GM06990 (cell line): ENCODE measurements at places on chromosomes 2 and 18.

DNA sequence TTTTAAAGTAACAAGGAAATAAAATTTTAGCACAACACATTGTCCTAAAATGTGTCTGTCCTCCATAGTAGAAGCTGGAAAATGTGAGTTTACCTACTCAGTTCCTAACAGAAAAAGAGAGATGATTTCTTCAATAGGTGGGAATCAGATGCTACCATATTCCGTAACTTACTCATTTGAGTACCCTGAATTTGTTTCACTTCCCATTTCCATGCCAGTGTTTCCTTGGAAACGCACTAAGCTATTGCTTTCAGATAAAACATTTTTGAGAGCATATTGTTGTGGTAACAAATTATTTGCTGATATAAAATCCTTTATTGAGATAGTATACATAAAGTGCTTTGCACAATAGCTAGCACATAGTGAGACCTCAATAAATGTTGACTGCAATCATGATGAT lies 137.5 kb upstream of the BARD1 start:
- DNase-seq = no peak

GRCh38 chr18:73381699-73382036 lies 513.9 kb upstream of the NETO1 start:
- DNase-seq = no peak

DNA sequence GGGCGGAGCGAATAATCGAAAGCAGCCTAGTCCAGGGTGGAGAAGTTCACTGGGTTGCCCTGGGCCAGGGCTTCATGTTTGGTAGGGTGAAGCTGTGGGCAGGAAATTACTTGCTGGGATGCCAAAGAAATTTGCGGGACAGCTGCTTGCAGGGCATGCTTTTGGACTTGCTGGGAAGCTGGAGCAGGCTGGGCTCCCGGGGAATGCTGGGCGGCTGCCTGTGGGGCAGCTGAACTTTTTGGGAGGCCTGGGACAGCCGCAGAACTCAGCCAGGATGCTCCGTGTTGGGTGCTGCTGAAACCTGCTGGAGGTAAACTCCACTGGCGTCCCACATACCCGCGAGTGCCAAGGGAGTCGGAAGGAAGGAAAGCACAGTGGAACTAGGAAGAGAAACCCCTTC lies 31.9 kb downstream of the ASB1 start:
- DNase-seq = no peak

DNA sequence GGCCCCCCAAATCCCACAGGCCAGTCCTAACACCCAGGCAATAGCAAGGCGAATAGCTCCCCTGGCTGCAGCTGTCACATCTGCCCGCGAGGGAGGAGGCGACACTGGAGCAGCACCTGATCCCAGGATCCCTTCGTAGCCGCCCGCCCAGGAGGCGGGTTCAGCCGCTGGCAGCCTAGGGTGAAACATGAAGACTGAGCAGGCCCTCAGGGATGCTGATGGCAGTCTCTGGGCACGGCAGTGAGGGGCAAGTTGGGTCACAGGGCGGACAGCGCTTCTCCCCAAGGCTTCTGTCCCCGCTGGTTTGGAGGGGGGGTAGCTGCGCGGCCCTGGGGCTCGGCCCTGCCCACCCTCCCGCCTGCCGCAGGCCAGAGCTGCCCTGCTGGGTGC lies 1.9 kb downstream of the DNMT3A start:
- DNase-seq = no peak

DNA sequence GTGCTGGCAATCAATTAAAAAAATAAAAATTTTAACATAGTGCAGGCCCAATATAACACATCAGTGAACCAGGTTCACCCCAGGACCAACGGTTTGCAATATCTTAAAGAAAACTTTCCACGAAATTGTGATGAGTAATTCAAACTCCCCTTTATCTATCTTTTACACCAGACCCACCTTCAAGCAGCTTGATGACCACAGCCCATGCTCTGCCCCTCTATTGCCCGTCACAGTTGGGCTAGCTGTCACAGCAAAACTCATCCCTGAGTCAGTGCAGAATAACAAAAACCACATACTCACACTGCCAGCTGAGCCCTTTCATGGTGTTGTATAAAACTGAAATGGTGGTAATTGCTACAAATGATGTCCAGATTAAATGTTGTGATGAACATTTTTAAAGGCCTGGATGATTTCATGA lies 112.5 kb upstream of the CREB1 start:
- no peak for DNase-seq
